ENCODE measurements at places on chromosomes 13 and 19.

GRCh38 chr13:108034909-108035410, 180.4 kb downstream of the LIG4 start:
- DNase-seq = no peak

DNA sequence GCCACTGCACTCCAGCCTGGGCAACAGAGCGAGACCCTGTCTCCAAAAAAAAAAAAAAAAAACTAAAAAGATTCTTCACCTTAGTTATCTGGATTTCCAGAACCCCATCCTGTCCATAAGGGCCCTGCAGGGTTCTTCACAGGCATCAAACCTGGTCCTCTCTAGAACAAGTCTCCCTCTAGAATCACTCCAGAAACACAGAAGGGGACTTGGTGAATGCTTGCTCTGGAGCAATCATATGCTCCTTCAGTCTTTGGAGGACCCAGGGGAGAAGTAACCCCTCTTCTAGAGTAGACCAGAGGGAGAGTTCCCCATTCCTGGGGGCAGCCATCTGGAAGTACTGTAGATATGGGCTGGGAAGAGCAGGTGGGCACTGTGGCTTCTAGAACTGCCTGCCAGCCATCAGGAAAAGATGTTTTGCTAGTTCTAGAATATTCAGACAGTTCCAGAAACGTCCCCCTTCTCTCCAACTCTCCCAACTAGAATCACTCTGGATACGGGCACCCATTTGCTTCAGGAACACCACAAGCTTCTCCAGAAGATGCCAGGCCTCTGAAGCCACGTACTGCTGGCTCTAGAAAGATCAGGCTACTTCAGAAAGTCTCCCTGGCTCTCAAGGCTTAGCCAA, 2.8 kb downstream of the FUT1 start:
- no peak for DNase-seq

- DNase-seq = no peak
Observed at GRCh38 chr13:40992678-40993518, 26.2 kb downstream of the ELF1 start.

- no peak for DNase-seq
Observed at GRCh38 chr13:41802043-41802683, 158.7 kb downstream of the VWA8 start.

GRCh38 chr19:9878511-9879196, 43.5 kb downstream of the PIN1 start:
- no peak for DNase-seq

- DNase-seq = no peak
Observed at GRCh38 chr13:37539976-37540605, 58.5 kb downstream of the POSTN start.

DNA sequence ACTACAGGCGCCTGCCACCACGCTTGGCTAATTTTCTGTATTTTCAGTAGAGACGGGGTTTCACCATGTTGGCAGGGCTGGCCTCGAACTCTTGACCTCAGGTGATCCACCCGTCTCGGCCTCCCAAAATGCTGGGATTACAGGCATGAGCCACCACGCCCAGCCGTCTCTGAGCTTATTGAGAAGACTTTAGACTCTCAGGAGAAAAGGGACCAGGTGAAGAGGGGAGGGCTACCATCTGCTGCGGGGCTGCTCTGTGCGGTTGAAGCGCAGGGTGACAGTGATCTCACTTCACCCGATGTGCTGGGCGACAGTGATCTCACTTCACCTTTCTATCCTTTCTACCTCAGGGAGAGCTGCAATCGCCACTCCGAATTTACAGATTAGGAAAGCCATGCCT, 25.3 kb downstream of the PDCD5 start:
- no peak for DNase-seq

- no peak for DNase-seq
Observed at GRCh38 chr13:75776550-75776949, 140.4 kb downstream of the LMO7 start.

DNA sequence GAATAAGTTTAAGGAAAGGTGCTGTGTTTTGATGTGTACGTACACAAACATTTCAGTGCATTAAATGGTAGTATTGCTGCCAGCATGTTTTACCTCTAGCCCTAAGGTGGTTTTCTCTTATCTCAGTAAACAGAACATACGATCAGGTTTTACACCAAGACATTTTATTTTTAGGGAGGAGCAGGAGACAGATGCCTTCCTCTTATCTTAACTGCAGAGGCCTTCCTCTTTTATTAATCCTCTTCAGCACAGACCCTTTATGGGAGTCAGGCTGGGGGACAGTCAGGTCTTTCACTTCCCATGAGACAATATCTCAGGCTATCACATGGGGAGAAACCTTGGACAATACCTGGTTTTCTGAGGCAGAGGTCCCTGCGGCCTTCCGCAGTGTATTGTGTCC, 14.9 kb upstream of the ZNF611 start:
- no peak for DNase-seq

DNA sequence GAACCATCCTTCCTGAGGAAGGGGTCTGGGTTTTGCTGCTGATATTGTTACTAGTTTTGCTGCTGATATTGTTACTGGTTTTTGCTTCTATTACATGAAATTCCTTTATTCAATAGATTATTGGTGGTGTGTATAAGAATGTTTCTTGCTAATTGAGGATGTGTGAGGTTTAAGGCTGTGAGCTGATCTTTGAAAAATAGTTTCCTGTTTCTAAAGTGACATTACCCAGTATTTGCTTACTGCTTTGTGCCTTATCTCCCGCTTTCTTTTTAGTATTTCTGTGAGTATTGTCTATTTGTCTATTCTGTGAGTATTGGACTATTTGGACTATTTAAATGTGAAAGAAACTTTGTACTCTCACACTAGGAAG, 38.2 kb upstream of the C1QTNF9 start:
- DNase-seq = no peak

- no peak for DNase-seq
Observed at GRCh38 chr13:76570510-76570971, 315.7 kb downstream of the KCTD12 start.

DNA sequence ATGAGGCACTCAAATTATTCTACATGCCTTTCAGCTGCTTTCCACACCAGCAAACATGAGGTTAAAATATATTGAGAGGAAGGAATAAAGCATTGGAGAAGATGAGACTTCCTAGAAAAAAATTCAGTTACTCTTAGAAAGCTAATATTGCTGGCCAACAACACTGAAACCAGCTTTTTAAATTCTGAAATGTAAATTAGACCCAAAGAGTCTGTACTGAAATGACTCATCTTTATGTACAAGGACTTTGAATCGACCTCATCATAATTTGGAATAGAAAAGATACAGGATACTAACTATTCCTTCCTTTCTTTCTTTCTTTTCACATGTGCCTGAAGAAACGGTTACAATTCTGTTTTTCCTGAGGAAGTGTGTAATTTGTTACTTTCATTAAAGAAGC, 6.5 kb upstream of the HSPH1 start:
- no peak for DNase-seq

DNA sequence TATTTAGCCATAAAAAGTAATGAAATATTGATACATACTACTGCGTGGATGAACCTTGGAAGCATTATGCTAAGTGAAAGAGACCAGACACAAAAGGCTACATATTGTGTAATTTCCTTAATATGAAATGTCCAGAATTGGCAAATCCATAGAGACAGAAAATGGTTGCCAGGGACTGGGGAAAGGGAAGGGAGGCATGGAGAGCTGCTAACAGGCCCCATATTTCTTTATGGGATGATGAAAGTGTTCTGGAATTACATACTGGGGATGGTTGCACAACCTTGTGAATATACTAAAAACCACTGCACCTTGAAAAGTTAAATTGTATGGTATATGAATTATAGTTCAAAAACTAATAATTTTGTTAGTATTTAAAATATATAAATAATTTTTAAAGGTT, 3.6 kb downstream of the IFT88 start:
- no peak for DNase-seq

GRCh38 chr19:2035590-2035991, 15.5 kb downstream of the MKNK2 start:
- no peak for DNase-seq

DNA sequence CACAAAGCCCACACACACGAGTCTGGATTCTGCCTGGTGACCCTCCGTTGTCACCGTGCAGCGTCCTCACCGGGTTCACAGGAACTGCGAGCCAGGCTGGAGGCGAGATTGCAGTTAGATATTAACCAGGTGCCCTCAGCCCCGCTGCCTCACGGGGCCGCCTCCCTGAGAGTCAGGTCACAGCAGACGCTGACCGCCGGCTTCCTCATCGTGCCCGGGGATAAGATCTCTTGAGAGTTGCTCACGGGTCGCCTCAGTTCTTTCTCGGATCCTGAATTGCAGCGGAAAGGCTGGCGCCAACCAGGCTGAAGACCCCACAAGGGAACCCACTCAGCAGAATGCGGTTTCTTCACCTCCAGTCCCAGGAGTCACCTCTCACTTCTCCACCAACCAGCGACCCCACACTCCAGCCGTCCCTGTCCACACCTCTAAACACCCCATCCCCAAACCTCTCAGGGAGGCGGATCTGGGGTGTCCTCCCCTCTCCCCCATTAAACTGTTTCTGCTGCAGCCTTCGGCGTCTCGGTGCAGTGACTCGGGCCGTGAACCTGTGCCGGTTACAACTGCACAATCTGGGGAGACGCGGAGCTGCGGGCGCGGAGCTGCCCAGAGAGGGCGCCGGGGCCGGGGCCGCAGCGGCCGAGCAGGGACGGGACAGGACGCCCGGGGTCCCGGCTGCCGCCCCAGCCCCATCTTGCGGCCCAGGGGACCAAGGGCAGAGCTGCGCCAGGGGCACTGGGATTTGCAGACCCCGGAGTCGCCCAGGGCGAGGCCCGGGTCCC, 591 bp downstream of the ZNF823 start:
- peak; percentile 23 for DNase-seq

DNA sequence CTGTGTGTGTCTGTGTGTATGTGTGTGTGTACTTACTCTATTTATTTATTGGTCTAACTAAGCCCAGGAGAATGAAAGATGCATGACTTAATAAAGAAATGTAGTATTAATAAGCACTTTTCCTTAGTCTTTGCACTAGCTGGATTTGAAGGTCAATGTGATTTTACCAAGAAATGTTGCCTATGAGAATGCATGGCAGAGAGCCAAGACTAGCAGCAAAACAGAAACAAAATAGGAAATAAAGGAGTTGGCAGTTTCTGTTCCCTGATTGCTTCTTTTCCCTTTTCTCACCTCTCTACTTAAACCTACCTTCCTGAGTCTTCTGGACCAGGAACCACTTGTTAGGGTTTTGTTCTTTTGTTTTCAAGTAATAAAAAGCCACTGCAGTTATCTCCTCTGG, 286.1 kb downstream of the KCTD12 start:
- DNase-seq = no peak

GRCh38 chr19:33772858-33773180, 23.9 kb upstream of the KCTD15 start:
- DNase-seq = no peak

GRCh38 chr13:99323488-99323887, 16.3 kb upstream of the GPR183 start:
- DNase-seq = no peak

- no peak for DNase-seq
Observed at GRCh38 chr13:98543378-98544103, 33.4 kb downstream of the STK24 start.

DNA sequence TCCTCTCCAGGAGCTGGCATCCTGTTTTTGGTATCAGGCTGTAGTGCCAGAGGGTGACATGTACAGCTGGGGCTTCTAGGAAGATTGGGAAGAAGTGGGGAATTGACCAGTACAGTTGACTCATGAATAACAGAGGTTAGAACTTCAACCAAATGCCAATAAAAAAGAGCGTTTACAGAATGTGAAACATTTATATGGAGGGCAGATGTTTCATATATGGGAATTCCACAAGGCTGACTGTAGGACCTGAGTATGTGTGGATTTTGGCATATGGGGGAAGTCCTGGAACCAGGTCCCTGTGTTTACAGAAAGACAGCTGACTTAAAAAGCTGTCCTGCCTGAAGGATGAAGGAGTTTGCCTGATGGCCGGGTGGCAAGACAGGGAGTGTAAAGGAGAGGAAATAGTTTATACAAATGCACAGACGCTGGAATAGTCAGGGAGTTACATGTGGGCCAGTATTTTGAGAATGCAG, 5.2 kb downstream of the CHAMP1 start:
- no peak for DNase-seq

GRCh38 chr19:18185538-18185937, 7.5 kb upstream of the MPV17L2 start:
- DNase-seq = no peak

DNA sequence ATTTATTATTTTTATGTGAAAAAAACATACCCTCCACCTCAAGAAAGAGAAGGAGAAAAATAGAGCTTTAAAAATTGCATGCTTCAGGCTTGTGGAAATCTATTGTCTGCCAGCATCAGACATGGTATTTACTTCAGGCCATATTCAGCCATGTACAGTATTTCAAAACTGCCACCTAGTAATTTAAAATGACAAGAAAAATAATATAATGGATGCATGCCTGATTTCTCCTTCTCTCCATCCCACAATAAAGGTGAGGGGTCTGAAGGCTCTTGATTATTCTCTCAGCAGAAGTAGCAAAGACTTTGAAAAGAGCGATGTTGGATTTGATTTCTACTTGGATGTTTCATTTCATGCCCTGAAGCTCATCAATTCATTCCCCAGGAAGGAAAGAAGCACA, 250.7 kb downstream of the TBC1D4 start:
- no peak for DNase-seq

- no peak for DNase-seq
Observed at GRCh38 chr13:66864627-66865026, 365.5 kb downstream of the PCDH9 start.

GRCh38 chr13:38713046-38713445, 26.2 kb downstream of the FREM2 start:
- no peak for DNase-seq

- DNase-seq = peak; percentile 78
Observed at GRCh38 chr13:99656844-99657381, 155.6 kb downstream of the TM9SF2 start.

- DNase-seq = no peak
Observed at GRCh38 chr13:64453831-64454230, 2776.3 kb downstream of the PCDH9 start.

DNA sequence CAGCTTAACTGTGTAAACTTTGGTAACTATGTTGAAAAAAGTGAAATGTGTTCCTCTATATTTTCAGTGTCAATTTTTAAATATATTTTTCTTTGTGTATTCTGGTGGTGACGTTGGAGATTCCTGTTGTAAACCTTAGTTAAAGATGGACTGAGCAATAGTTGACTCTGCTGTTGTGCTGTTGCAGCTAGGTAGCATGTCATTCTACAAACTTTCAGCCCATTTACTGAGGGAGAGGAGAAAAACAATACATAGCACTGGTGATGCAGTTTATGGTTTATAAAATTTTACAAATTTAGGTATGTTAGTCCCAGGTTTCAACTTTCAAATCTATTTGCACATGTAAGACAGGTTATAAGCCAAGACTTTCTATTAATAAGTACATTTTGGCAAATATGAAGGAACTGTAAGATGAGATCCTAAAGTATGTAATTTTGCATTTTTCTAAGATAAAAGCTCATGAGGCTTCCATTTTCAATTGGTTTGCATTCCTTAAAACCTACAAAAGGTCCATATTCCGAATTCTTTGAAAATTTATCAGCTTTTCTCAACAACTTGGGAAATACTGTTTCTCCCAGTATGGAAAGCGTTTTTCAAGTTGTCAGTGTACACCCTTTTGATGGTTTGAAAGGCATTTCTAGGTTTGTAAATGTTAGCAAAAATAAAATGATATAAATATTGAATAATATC, 1.5 kb downstream of the NDFIP2 start:
- DNase-seq = no peak

GRCh38 chr19:31733591-31733990, 384.4 kb upstream of the TSHZ3 start:
- no peak for DNase-seq

- peak; percentile 17 for DNase-seq
Observed at GRCh38 chr13:106534639-106535551, 567 bp downstream of the EFNB2 start.
